ENCODE measurements at places on chromosomes 2 and 18.
A peak's percentile ranks its signal among the peaks of the same experiment; 100 is the strongest.

DNA sequence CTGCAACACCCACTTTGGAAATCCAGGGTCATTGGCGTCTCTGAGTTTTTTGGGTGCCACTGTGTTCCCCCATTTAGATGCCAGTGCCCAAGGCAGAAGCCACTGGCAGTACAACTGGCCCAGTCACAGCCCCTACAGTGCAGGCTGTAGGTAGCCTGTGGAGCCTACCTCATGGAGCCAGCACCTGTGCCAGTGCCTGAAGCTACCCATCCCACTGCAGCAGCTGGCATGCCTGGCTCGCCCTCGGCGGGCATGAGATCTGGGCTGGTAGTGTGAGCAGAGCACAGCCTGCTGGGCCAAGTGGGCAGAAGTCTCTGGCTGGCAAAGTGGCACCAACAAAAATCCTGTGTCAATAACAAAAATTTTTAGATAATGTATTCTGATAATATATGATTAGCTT, 1111.4 kb upstream of the NXPH2 start:
- no peak overlapping the region for H3K27ac ChIP-seq
- no peaks in the 10 kb centered on the region for H3K36me3 ChIP-seq
- H3K4me1 ChIP-seq = no peaks in the 10 kb centered on the region
- DNase-seq = no peak
- H3K4me3 ChIP-seq = no peak overlapping the region

DNA sequence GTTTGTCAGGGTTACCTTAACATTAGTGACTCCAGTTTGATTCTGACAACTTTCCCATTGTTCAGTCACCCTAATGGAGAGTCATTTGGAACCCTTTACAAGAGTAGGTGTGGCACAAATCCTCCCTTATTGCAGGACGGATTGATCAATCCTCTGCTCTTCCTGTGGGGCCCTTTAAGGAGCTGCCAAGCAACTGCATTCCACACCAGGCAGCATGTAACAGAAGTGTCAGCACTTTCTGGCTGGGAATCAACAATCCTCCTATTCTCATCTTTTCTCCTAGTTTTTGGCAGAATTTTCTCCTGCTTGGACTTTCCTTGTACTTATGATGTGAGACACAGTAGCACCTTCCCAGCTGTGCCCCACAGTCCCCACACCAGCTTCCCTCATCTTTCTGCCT, 177.8 kb downstream of the ST6GAL2 start:
- H3K4me3 ChIP-seq = no peak overlapping the region
- no peak overlapping the region for H3K27ac ChIP-seq
- H3K27me3 ChIP-seq = no peaks in the 10 kb centered on the region
- peaks cover 2% of the 10 kb centered on the region for H3K36me3 ChIP-seq
- no peaks in the 10 kb centered on the region for H3K4me1 ChIP-seq

- H3K27me3 ChIP-seq = no peaks in the 10 kb centered on the region
- peak; percentile 55 for DNase-seq
- peaks cover 7% of the 10 kb centered on the region for H3K4me1 ChIP-seq
- peaks cover 24% of the 10 kb centered on the region for H3K36me3 ChIP-seq
- H3K4me3 ChIP-seq = no peak overlapping the region
Measured at GRCh38 chr18:76380791-76381405, 114.1 kb downstream of the ZNF516 start.

GRCh38 chr18:75797046-75797445, 369.5 kb upstream of the SMIM21 start:
- H3K27me3 ChIP-seq = no peaks in the 10 kb centered on the region
- no peak overlapping the region for H3K4me3 ChIP-seq
- no peak for DNase-seq
- peaks cover 23% of the 10 kb centered on the region for H3K4me1 ChIP-seq
- H3K36me3 ChIP-seq = peaks cover 2% of the 10 kb centered on the region
- no peak overlapping the region for H3K27ac ChIP-seq

DNA sequence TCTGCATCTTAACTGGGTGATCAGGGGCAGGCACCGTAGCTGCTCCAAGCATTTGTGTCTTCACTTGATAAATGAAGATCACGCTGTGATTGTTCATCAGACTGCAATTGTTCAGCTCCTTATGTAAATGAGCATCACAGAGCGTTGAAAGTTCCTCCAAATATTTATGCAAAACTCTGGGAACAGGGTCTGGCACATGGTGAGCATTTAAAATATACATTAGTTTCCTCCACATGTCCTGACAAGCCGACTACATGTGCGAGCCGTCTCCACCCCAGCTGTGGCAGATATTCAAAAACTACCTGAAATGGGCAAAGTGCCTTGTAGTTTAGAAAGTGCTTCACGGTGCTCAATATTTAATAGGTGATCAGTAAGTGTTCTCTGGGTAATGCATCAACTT, 175.1 kb upstream of the ID2 start:
- no peaks in the 10 kb centered on the region for H3K27me3 ChIP-seq
- H3K4me3 ChIP-seq = no peak overlapping the region
- H3K27ac ChIP-seq = no peak overlapping the region
- H3K4me1 ChIP-seq = no peaks in the 10 kb centered on the region

DNA sequence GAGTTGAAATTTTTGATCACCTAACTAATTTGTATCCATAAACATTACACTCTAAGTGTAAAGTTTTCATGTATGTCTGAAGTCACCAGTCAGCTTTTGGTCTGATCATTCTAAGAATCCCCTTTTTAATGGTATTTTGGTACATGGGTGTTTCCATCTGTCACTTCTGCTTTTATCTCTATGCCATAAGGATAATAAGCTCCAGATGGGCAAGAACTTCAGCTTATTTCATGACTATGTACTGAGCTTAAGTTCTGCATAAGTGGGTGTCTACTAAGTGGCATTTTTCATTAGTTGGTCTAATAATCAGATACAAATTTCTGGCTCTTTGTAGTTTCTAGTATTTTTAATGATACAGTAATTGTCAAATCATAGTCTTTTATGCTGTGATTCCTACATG, 20.4 kb downstream of the UBXN4 start:
- peaks cover 41% of the 10 kb centered on the region for H3K36me3 ChIP-seq
- H3K27ac ChIP-seq = no peak overlapping the region
- no peak for DNase-seq
- H3K4me1 ChIP-seq = no peaks in the 10 kb centered on the region

- H3K4me1 ChIP-seq = no peaks in the 10 kb centered on the region
- H3K27ac ChIP-seq = no peak overlapping the region
- H3K27me3 ChIP-seq = no peaks in the 10 kb centered on the region
- DNase-seq = no peak
Measured at GRCh38 chr2:196913691-196914090, 12.8 kb downstream of the PGAP1 start.

Data from mesothelial cell of epicardium (in vitro differentiated cells).